ENCODE measurements at places on chromosomes 12 and 14.
A peak's percentile ranks its signal among the peaks of the same experiment; 100 is the strongest.

- DNase-seq: peak; percentile 65
Measured at GRCh38 chr14:44962334-44963043, 499 bp downstream of the TOGARAM1 start.

DNA sequence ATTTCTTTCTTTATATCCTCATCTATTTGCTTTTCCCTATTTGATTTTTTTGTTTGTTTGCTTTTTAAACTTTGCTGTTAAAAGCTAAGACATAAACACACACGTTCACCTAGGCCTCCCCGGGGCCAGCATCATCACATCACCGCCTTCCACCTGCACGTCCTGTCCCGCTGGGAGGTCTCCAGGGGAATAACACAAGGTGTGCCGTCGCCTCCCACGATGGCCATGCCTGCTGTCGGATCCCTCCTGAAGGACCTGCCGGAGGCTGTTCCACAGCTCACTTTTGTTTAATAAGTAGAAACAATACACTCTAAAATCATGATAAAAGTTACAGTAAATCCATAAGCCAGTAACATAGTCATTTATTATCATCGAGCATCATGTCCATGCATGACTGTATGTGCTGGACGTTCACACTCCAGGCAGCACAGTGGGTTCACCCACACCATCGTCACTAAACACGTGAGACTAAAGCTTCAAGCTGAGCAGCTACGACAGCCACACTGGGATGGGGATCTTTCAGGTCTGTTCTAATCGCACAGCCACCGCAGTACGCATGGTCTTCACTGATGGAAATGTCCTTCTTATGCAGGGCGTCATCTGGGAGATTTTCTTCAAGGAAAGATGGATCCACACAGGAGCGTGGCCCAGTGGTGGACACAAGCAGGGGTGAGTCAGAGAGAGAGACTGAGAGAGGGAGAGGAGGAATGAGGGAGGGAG, 3.6 kb downstream of the RIMBP2 start:
- no peak for DNase-seq

DNA sequence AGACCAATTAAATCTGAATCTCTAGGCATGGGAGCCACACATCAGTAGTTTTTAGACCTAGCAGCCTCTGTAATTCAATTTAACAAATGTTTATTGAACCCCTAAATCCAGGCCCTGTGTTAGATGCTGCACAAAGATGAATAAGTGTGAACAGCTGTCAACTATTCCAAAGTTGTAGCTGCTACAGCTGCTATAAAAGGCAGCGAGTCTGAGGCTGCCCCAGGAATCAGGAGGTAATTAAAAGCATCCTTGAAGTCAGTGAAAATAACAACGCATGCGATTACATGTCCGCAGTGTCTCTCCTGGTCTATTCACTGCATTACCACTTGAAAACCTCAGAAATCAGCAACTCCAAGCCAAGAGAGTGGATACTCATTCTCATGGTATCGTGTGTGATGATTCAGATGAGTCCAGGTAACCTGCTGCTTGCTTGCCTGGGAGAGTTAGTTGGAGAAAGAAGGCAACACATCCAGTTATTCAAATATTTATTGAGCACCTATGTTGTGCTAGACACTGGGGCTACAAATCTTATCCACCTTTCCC, 34.9 kb upstream of the DDHD1 start:
- DNase-seq: no peak

DNA sequence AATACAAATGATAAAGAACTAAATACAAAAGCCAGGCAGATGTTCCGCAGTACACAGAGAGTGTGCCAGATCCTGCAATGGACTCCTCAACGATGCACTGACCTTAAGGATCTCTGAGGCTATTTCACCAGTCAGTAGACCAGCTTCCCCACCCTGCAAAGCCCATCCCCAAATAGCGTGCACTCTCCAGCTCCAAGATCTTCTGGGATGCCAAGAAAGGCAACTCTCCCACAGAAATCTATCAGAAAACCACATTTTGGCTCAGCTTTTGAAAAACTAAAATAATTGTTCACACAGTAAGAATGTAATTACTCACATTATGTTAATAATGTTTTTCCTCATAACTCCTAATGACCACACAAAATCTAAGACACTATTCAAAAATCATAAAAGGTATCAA, 90.4 kb downstream of the PPP2R5E start:
- DNase-seq: no peak

DNA sequence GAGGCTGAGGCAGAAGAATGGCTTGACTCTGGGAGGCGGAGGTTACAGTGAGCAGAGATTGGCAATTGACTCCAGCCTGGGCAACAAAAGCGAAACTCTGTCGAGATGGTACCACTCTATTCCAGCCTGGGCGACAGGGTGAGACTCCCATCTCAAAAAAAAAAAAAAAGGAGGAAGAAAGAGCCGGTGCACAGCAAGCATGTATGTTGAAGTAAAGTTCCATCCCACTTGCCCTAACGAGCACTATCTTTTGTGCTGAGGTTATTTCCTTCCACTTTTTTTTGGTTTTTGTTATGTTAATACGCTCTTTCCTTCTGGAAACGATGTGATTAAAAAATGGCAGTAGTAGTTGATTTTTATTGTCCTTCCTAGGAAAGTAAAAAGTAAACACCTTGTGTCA, 19.5 kb upstream of the GOLGA5 start:
- no peak for DNase-seq

GRCh38 chr14:64938972-64939816, 3.4 kb downstream of the GPX2 start:
- no peak for DNase-seq

DNA sequence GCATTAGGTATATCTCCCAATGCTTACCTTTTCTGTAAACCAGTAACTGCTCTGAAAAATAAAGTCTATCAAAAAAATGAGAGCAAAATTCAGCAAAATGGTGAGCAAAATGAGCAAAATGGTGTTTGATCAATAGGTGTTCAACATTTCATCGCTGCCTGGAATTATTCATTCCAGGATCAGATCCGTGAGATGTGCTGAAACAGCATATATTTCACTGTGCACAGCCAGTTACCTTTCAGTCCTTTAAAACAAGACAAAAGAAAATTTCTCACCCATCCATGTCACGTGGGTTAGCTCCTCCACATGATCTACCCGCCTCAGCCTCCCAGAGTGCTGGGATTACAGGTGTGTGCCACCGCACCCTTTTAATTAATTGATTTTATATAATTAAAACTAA, 8.1 kb upstream of the FGF23 start:
- DNase-seq: no peak

DNA sequence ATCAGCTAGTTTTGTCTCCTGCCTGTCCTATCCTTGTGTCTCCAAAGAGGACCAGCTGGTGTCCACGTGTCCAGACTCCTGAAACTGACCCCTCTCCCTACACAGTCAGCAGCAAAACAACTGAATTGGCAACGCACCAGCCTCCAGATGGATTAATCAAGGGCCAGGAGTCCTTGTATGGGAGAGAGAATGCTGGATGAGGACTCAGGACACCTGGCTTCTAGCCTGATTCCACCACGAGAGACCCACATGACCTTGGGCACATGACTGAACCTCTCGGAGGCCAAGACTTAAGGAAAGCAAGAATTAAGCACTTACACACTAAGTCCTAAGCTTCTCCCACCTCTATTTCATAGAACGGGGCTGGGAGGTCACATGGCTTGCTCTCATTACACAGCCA, 60.4 kb upstream of the CMKLR1 start:
- DNase-seq: no peak

DNA sequence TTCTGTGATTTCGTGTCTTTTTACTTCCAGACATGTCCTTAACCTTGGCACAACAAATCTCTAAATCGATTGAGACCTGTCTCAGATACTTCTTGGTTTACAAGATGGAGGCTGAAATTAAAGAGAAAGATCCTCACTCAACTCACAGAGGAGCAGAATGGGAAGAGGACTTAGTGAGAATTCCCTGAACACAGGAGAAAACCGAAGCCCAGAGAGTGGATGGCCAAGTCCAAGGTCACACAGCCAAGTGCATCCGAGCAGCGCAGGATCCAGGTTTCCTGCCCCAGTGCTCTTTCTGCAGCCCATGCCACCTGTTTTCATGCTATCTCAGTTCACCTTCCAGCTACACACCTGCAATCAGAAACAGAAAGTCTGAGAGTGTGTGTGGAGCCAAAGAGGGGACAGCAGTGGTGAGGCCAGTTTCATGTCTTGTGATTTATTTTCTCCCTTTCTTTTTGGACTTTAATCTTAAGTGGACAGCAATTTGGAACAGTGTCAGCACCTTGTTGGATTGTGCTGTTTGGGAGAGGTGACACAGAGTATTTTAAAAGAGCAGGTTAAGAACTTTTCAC, 22.9 kb upstream of the TCL1B start:
- no peak for DNase-seq

GRCh38 chr12:54294152-54294952, 6.5 kb downstream of the NFE2 start:
- DNase-seq: peak; percentile 90

DNA sequence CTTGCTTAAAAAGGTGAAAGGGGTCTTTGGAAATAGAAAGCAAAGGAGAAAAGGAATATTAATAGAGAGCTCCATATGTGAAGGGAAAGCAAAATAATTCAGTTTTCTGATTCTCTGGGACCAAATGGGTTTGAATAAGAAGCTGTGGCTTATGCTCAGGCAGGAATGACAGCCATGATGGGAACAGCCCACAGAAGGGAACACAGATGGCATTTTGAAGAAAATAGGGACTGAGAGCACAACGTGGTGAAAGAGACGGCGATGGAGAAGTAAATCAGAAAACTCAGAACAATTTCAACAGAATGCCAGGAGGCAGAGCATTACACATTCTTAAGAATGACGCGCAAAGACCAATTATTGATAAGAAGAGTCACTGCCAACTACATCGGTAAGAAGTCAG, 102.8 kb downstream of the STXBP6 start:
- no peak for DNase-seq

DNA sequence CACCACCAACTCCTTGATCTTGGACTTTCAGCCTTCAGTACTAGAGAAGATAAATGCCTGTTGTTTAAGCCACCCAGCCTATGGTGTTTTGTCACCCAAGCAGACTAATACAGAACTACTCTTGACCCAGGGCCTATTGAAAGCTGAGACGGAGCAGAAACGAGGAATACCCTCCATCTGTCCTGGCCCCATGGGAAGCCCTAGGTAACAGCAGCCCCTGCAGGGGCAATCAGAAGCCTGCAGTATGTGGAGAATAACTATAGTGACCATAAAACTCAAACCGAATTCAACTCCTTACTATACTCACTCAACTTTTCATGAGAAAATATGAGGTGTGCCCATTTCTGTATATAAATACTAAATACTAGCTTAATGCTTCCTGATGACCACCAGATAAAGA, 307.4 kb downstream of the NUAK1 start:
- no peak for DNase-seq

DNA sequence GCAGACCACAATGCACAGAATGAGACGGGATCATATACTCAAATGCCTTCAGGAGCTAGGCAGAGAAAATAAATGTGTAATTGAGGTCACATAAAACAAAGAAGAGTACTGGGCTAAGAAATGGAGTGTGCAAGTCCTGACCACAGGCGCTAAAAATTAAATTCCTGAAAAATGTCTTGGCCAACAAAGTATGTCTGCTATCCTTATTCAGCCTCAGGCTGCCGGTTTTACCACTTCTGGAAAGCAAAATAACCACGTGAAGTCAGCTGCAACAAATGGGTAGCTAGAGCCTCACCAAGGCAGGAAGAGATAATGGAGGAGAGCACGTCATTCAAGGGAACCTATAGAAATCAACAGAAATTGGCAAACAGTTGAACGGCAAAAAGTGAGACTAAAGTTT, 3.1 kb downstream of the PYGL start:
- no peak for DNase-seq

GRCh38 chr12:8948701-8949341, 624 bp downstream of the M6PR start:
- no peak for DNase-seq

DNA sequence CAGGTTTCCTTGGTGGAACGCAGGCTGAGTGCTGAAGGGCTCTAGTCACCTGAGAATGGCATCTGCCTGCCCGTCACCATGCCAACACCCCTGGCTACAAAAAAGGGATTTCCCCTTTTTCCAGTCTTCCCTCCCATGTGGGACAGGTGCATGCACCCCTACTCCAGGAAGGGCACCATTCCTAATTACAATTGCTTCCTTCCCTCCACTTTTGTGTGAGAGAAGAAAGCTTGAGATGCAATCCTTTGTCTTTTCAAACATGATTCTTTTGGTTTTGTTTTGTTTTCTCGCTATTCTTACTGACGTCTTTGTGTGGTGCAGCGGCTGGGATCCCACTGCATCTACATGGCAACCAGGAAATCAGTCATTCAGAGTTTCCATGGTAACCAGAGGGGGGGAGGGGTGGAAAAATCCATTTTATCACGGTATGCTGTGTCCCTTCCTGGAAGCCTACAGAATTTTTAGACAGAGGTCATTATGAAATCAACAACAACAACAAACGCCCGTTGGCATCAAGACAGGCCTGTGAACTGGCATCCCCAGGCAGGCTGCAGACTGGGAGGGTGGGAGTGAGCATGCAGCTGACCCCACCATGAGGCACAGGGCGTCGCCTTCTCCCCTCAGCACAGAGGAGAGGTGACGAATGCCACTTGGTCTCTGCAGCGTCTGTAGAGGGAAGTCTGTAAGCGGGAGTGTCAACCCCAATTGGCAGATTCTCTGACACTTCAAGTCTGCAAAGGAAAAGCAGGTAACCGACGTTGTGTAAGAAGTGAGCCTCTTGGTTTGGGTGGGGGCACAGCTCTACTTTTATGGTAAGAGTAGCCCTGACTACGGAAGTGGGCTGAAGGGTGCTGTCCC, 13.6 kb upstream of the GNG2 start:
- no peak for DNase-seq

- DNase-seq: no peak
Measured at GRCh38 chr12:2650261-2651067, 144.3 kb upstream of the FKBP4 start.

DNA sequence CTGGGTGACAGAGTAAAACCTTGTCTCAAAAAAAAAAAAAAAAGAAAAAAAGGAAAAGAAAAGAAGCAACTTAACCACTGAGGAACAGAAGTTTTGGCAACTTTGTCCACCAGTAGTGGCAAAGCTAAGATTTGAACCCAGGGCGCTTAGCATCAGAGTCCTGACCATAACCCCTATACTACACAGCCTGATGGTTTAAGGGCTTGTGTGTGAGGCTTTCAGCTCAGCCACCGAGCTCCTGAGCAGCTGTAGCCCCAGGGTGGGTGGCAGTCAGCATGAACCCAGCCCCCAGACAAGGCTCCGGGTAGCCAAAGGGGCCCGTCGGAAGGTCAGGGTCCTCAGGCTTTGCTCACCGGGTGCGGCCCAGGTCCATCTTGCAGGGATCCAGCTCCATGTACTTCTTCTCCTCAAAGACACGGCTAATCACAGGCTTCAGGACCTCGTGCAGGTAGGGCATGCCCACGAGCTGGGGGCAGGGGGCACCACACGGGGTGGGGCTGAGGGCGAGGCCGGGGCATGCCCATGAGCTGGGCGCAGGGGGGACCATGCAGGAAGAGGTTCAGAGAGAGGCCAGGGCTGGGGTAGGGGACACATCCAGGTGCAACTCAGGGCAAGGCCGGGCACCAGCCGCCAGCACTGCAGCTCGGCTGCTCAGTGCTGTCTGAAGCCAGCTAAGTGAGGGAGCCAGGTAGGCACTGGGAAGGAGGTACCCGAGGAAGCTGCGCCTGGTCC, 20.9 kb downstream of the RASAL1 start:
- no peak for DNase-seq

- no peak for DNase-seq
Measured at GRCh38 chr14:25050269-25051150, 563 bp upstream of the STXBP6 start.
